ENCODE measurements at places on chromosomes 6 and 20.
A peak's percentile ranks its signal among the peaks of the same experiment; 100 is the strongest.

GRCh38 chr6:113642714-113643406 is 214.3 kb upstream of the MARCKS start:
- no peak for DNase-seq

GRCh38 chr6:151464702-151465101 is 12.8 kb upstream of the RMND1 start:
- DNase-seq = no peak

- DNase-seq = no peak
Observed at GRCh38 chr6:137983269-137983668, 116.2 kb downstream of the TNFAIP3 start.

DNA sequence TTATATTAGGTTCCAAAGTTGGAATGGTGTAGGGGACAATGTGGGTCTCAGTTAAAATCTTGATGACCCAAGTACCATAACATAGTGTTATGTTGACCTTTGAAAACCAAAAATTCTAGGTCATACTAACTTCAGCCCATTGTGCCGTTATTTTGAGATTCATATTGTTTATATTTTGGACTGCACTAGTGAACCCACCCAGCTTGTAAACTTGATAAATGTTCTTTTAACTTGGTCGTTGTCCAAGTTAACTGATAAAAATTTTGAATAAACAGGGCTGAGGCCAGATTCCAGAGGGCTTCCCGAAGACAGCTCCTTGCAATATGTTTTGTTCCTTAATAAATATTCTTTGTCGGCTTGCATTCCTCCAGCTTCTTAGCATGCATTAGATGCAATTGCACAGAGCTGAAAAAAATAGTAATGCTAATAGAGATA is 90.3 kb downstream of the BCAS1 start:
- DNase-seq = no peak

DNA sequence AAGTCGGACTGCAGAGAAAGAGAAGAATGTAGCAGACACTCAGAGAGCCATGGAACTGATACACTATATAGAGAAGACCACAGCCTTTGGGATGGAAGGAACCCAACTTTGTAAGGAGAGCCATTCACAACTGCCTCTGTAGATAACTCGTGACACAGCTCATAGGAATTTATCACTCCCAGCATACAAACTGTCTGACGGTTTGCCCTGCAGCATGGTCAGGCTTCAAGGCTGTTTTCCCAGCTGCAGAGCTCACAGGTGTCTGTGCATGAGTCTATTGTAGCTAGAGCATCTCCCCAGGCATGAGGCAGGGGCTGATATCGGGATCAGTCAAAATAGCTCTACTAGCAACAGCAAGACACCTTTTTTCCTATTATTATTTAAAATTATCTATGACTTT is 130.5 kb upstream of the DTNBP1 start:
- no peak for DNase-seq

DNA sequence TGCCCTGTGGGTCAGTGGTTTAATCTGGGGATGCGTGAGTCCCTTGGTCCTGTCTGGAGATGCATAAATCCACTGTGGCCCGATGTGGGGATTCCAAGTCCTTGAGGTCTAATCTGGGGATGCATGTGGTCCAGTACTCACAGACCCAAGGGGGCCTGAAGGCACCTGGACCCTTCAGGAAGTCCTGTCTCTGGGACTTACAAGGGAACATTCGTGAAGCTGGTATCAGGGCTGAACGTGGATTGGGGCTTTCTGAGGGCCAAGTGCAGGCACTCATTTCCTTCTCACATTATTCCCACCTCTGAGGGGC is 25.2 kb upstream of the GTSF1L start:
- DNase-seq = no peak

GRCh38 chr6:12324099-12324498 is 33.9 kb downstream of the EDN1 start:
- no peak for DNase-seq

- no peak for DNase-seq
Observed at GRCh38 chr6:129451187-129451586, 258.8 kb downstream of the ARHGAP18 start.

DNA sequence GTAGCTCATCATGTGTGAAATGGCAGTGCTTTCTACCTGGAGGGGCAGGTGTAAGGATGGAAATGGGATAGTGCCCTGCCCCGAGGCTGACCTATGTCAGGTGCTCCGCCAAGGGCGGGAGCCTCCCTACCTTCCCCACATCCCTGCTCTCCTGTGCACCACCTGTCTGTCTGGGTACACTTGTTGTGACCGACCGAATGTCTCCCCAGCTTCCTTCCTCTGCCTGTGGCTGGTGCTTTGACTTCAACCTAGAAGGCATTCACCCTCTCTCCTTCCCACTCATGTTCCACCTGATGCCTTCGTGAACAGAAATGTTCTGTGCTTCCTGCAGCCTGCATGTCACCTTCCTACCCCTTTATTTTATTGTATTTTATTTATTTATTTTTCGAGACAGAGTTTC is 114.8 kb downstream of the SCML4 start:
- DNase-seq = peak; percentile 15

GRCh38 chr6:143059663-143060353 is 881 bp upstream of the AIG1 start:
- peak; percentile 46 for DNase-seq

DNA sequence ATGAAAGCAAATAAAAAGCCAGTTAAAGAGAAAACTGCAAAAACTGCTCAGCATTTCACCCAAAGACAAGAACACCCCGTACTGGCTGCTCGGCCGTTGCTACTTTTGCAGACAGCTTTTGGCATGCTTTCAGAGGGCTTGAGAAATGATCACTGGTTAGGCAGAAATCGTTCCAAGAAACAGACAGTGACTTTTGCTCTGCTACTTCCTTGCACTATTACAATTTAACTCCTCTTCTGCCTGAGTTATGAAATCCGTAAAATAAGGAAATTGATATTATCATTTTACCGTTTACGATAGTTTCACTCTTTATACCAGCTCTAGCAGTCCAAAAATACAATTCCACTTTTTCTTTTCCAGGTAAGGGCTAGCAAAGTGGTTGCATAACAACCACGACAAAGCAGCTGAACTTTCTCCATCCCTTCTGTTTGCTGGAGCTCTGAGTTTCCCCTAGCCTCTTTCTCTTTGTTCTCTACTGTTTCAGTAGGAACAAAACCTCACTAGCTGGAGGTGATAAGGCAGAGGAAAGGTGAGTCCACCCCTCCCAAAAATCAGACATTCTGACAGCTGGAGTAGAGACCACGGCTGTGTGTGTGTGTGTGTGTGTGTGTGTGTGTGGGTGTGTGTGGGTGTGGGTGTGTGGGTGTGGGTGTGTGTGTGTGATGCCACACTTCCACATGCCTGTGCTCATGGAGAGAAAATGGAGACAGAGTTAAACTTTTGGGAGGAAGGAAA is 191.8 kb upstream of the RREB1 start:
- no peak for DNase-seq

DNA sequence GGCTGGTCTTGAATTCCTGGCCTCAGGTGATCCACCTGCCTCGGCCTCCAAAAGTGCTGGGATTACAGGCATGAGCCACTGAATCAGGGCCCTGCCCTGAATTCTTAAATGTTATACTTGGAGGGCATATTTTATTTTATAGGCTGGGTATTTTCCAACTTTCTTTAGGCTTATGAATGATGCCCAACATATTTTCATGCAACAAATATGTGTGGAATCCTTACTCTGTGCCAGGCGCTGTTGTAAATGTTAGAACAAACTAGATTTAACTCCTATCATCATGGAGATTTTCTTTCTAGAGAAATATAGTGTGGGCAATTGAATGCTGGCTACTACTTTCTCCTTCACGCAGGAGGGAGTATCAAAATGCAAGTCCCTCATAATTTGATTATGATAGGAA is 71.2 kb downstream of the SAMD5 start:
- no peak for DNase-seq

GRCh38 chr20:21677781-21678180 is 27.7 kb upstream of the PAX1 start:
- no peak for DNase-seq

GRCh38 chr6:15950962-15951569 is 177.8 kb upstream of the MYLIP start:
- DNase-seq = no peak

- DNase-seq = peak; percentile 8
Observed at GRCh38 chr6:13924949-13925881, at the start of gene RNF182. RNF182 (plus strand) TSS chr6:13924952; CDS start chr6:13977120, 52,168 bp downstream.

DNA sequence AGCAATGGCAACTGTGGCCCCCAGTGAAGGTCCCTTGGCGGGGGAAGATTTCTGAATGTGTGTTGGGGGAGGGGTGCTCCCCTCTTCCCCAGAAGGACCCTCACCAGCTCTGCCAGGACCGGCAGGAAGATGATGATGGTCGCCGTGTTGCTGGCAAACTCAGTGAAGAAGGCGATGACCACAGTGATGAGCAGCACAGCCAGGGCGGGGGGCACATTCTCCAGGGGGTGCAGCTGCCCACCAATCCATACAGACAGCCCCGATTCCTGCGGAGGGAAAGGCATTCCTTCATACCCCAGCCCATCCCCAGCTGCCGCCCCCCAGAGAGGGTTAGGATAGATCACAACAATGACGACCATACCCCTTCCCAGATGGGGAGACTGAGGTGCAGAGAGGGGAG is 15.7 kb upstream of the OCSTAMP start:
- DNase-seq = no peak

DNA sequence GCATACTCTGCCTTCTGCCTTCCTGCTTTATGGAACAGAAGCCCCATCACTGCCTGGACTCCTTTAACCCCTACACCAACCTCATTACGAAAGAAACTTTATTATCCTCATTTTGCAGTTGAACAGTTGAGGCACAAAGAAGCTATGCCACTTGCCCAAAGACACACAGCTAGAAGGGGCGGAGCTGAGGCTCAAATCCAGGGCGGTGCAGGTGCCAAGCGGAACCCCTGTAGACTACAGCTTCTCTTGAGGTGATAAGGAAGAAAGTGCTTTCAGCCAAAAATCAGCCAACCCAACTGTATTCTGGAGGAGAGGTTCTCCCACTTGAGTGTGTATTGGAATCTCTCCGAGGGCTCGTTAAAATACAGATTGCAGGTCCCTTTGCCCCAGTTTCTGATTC is 90.5 kb downstream of the PRND start:
- DNase-seq = peak; percentile 56

DNA sequence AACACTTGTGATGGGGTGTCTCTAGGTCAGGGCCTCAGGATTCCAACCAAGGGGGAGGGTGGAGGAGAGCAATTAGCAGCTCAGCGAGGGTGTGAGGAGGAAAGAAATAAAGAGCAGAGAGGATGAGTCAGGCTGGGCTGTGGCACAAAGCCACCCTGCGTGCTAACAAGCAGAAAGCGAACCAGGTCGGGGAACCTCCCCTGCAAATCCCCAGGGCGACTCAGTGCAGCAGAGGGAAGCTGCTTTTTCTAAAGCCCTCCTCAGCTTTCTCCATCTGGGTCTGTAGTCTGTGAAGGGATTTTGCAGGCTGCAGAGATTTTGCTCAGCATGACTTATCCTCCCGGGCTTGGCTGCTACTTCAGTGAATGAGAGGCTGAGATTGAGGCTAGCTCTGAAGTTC is 6.6 kb upstream of the SPO11 start:
- DNase-seq = no peak

DNA sequence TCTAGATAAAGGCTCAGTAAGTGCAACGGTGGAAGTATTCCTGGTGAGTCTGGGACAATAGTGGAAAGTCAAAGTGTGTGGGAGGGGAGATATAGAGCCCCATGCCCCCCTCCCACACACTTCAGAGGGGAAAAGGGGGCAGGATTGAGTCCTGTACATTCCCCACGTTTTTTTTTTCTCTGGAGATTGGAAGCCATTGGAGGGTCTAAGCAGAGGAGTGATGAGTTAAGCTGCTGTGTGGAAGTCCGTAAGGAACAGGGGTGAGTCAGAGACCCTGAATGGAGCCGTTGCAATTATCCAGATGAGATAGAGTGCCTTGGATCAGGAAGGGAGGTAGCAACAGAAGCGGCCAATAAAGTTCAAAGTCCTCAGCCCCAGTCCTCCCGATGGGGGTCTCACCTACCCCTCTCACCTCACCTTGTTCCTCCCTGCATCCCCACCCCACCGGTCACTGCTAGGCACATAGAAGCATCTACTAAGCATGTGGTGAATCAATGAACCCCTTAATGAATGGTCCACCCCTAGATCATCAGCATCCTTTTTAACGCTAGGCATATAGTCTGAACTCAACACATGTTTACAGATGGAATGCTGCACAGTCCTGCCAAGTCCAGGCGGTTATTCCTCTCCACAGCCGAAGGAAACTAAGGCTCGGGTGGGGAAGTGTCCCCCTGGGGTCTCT is 662 bp upstream of the SLC9A8 start:
- no peak for DNase-seq

GRCh38 chr20:1265226-1265915 is 723 bp upstream of the SNPH start:
- no peak for DNase-seq

DNA sequence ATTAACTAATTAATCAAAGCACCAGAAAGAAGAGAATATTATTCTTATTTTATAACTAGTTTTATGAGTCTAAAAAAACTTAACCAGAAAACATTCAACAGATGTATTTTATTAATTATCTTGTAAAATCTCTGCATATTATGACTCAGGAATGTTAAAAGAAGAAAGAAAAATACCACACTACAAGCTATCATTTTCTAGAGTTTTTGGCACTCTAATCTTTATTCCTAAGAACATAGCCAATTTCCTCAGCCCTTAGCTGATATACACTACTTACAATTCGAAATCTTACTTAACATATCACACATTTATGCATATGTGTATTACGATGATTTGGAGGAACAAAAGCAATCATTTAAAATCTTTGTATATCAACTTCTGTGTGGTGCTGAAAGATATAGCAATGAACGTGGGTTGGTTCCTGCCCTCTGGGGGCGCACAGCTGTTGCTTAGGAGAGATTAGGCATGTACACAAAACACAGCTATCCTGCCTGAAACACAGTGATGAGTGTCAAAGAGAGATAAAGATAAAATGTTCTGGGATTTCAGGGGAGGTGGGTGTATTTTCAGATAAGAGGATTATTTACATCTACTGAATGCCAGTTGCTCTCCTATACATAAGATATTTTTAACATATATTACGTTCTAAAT is 404.5 kb downstream of the SYNE1 start:
- DNase-seq = peak; percentile 23

DNA sequence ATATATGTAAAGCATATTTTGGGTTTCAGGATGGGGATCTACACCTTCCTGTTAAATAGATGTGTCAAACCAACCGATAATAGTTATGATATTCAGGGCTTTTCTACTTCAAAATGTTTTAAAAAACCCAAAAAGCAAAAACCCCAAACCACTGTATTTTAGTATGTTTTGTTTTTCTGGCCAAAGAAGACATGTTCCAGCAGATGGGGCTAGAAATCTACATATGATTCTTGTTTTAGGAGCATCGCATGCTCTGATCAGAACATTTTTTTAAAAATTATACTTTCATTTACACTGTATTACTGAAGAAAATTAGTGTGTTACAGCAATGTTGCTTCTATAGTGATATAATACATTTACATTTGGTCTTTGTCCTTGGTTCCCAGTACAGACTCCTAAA is 11.0 kb downstream of the RMND1 start:
- DNase-seq = peak; percentile 54

GRCh38 chr6:34559651-34560365 is 3.7 kb upstream of the SPDEF start:
- no peak for DNase-seq

- no peak for DNase-seq
Observed at GRCh38 chr6:104958178-104959025, 1.5 kb downstream of the LIN28B start.

- no peak for DNase-seq
Observed at GRCh38 chr6:152150196-152150595, 342.7 kb downstream of the ESR1 start.

- peak; percentile 75 for DNase-seq
Observed at GRCh38 chr6:27161946-27162603, 85.4 kb upstream of the PRSS16 start.

- DNase-seq = peak; percentile 41
Observed at GRCh38 chr6:69813508-69813907, 16.7 kb upstream of the LMBRD1 start.

Measured in CD4-positive, alpha-beta T cell treated with Interleukin-17A for 1 hour (primary cell).